AG20443 (cell line): ENCODE measurements at places on chromosomes 11 and 22.

DNA sequence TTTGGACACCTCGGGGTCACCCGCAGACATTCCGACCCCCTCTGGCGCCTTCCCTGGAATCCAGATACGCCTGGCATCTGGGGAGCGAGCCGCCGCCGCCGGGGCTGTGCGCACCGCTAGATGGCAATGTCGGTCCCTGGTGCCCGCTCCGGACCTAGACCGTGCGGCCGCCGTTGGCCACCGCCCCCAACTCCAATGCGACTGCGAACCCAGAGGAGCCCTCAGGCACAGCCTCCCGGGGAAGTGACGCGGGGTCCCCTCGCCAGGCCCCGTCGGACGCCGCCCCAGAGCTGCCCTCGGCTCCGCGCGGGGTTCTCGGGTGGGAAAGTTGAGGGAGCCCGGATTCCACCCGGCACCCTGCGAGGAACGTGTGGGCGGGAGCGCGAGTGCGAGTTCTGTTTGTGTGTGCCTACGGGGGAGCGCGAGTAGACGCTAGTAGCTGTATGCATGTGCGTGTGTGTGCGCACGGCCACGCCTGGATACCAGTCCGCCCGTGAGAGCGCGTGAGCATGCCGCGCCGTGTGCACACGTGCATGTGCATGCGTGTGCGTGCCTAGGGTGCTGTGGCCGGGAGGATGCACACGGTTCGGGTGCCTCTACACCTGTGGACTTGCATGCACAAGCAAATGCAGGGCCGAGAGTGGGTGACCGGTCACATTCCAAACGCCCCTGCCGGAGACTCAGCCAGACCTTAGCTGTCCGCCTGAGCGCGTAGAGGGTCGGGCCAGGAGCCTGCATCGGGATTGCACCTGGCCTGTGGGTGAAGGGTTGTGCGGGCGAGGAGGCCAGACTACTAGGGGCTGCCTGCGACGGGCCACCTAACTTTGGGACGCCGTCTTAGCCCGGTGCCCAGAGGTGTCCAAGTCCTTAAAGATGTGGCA, 1.9 kb downstream of the CHRM4 start:
- DNase-seq = peak; percentile 91

DNA sequence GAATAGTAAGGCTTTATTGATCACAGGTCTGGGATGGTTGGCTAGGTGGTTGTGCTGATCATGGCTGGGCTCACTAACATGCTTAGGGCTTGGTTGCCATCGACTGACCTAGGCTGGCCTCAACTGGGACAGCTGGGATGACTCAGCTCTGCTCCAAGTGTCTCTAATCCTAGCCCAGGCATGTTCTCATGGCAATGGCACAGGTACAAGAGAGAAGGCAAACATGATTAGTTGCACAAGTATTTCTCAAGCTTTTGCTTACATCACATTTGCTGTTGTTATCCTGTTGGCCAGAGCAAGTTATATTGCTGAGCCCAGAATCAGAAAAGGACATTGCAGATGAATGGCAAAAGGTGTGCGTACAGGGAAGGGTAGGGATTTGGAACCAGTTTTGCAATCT, 68.5 kb upstream of the SLC35C1 start:
- DNase-seq = peak; percentile 28

DNA sequence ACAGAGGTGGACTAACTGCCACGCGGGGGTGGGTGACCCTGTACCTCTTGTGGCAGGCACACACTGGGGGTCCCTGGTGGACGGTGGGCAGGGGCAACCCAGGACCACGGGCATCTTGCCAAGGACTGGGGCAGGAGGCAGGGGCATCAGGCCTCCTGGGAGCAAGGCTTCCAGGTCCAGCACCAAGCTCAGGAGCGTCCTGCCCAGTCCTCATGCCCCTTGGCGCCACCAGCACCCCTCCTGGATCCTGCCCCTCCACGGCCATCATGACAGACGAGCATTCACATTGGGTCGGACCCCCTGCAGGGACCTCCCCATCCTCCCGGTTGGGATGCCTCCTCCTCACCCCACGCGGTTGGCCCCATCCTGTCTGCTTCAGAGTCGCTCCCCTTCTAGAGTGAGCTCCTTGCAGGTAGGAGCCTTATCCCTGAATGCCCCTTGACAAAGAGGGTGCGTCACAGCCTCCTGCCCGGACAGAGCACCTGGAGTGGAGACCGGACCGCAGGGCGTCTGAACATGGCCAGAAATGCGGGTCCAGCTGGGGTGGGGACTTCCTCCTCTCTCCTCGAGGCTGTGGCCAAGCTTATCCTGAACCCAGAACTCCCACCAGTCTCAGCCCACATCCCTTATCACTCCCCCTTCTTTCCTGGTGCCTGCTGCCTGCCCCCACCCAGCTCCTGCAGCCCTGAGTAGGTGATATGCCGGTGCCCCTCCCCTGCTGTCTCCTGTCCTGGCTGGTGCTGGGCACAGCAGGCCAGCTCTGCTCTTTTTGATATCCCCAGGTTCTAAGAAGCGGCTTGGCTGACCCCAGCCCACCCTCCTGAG, 40.3 kb downstream of the IGF2 start:
- no peak for DNase-seq

GRCh38 chr22:49894322-49895054, 23.8 kb downstream of the ALG12 start:
- no peak for DNase-seq

- DNase-seq = no peak
These were observed 178.2 kb upstream of the TMEM45B start for GRCh38 chr11:129637473-129637872.

DNA sequence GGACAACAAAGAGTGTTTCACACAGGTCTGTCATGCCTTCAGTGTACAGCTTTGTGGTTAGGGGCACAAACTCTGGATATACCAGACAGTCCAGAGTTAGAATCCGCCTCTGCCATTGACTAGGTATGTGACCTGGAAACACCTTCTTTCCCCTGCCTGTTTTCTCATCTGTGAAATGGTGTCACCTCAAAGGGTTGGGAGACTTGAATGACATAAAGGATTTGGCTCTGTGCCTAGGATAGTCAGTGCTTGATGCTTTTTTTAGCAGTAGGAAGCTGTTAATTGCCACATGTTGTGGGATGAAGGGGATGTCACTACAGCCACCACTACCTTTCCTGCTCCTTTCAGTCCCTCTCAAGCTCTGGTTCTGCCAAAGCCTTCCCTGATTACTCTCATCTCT, 17.4 kb upstream of the LRRC55 start:
- DNase-seq = no peak
